Activated effector memory CD4-positive, alpha-beta T cell treated with Interleukin-2 at 50 U/mL for 16 hours (primary cell): ENCODE measurements at places on chromosomes 3 and 15.

DNA sequence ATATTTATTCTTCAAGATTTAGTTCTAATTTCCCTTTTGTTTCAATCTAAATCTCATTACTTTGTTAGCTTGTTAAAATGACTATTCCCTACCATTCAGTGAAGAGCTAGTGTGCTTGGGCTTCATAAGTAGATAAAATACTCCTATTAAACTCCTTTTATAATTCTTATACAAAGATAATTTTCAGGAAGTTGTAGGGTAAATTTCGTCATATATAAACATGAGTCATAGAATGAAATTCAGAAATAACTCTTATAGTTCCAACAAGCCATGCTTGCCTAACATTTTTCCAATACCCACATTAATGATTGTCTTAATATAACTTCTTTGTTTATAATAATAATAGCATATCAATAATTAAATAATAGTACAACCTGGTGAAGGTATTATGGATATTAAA lies 407.3 kb downstream of the NAALADL2 start:
- no peak for DNase-seq

DNA sequence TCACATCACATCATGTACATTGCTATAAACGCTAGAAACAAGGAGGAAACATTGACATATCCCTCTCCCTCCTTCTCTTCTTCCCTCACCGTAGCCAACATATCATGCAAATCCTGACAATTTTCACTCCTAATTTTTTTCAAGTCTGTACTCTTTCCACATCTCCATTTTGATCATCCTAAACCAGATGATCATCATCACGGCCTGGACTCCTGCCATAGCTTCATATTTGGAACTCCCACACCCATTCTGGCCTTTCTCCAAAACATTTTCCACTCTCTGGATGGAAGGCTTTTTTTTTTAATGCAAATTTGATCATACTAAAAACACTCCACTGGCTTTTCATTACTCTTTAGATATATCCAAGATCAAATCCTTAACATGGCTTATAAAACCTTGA lies 248.0 kb upstream of the CNTN3 start:
- DNase-seq, result no peak

GRCh38 chr3:119588112-119588511 lies 8.8 kb downstream of the ADPRH start:
- DNase-seq, result no peak

- DNase-seq, result no peak
These were observed 11.6 kb downstream of the DNAJB8 start for GRCh38 chr3:128455116-128455515.

DNA sequence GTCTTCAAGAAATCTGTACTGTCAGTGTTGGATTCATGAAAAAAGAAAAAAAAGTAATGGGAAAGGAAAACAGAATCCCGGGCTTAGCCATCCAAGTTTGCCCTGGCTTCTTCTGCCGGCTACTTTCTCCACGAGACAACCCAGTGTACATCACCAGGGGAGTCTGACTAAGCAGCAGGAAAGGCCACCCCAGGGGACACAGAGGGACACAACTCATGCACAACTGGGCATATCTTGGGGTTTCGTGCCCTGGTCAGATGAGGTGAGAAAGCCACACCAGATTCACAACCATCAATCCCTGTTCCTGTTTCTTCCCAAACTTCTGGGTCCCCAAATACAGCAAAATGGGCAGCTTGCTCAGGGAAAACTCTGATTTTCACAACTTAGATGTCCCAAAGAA lies 33.2 kb downstream of the ADAMTS17 start:
- DNase-seq, result no peak

GRCh38 chr15:91803260-91803659 lies 50.2 kb upstream of the SLCO3A1 start:
- DNase-seq, result no peak

- DNase-seq, result no peak
These were observed 93.3 kb downstream of the SV2B start for GRCh38 chr15:91193378-91193720.

- DNase-seq, result no peak
These were observed 266.6 kb upstream of the TBL1XR1 start for GRCh38 chr3:177463863-177464262.

DNA sequence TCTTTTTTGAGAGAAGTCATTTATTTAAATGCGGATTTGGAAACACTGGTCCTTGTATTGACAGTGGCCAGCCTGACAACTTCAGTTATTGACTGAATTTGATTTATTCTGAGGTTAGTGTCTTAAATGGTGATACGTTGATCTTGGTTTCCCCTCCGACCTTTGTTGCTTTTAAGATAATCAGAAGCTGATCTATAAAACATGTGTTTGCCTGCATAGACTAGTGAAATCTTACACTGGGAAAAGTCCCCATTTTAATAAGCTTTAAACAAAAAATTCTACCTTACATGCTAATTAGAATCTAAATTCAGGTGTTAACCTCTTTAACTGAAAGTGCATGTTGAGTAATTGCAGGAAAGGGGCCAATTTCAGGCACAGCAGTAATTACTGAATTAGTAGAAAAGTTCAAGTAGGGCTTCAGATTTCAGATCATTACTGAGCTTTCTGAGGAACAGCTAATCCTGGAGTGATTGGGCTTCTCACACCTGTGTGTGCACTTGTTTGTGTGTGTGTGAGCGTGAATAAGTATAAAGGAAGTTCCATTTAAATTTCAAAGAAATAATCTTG lies 221.4 kb downstream of the SOX2 start:
- no peak for DNase-seq

DNA sequence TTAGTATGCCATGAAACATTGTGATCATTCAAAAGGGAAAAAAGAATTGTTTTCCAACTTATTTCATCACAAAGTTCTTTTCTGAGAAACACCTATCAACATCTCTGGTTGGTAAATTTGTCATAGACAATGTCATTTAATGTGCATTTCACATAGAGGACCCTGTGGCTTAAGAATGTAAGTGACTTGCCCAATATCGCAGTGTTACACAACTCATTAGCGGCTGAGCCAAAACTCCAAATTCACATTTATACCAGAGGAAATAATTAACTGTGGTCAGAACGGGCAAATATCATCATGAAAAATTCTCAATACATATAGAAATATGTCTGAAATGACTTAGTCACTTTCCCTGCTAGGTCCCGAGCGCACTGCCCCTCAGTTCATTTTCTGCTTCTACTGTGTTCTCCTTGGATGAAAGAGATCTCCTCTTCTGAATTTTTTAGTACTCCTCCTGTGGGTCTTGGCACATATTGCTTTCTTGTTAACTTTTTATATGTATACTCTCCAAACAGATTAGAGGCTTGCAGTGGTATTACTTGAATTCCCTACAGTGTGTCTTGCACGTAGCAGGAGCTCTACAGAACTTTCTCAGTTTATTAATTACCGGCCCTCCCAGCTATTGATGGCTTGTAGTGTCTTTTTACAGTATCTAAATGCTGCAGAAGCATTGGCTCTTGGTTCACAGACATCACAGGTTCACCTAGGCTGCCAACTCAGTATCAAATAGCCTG lies 33.1 kb downstream of the PTX3 start:
- no peak for DNase-seq

- no peak for DNase-seq
These were observed 778.0 kb upstream of the NECTIN3 start for GRCh38 chr3:110293660-110294059.

DNA sequence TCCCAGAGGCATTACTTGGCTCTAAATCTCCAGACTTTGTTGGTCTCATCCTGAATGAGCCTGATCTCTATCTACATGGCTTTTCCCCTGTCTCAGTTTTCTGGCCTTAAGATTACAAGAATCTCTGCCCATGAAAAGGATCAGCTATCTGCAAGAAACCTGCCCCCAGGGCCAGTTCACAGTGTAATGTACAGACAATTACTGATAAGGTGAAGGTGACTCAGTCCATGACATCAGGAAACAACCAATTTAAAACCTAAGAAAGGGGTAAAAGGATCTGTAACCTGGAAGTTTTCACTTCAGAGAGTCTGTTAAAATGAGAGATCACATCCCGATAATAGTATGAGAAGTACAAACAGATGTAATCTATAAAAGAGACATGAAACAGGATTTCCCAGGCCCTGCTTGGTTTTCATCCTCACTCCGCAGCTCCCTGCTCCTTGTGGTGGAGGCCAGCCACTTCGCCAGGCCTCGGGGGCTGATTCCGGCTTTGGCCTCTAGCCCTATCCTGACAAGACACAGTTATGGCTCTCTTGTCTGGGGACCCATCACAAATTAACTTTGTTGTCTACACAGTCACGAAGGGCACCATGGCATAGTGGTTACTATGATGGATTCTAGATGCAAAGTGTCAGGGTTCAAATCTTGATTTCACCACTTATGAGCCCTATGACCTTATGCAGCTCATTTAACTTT lies 136.9 kb downstream of the THSD4 start:
- DNase-seq, result no peak

GRCh38 chr3:120708408-120708807 lies 26.4 kb upstream of the HGD start:
- no peak for DNase-seq
